ENCODE measurements at places on chromosomes 7 and 10.

GRCh38 chr7:100519580-100519979 is 19.4 kb upstream of the AGFG2 start:
- no peak for DNase-seq

GRCh38 chr7:44217852-44218402 is 17.1 kb downstream of the YKT6 start:
- no peak for DNase-seq

GRCh38 chr10:2471811-2472210 is 595.5 kb upstream of the PFKP start:
- no peak for DNase-seq

GRCh38 chr7:96354881-96355280 is 33.0 kb upstream of the SLC25A13 start:
- no peak for DNase-seq

GRCh38 chr7:99366646-99367045 is 7.9 kb upstream of the ARPC1B start:
- DNase-seq = no peak

DNA sequence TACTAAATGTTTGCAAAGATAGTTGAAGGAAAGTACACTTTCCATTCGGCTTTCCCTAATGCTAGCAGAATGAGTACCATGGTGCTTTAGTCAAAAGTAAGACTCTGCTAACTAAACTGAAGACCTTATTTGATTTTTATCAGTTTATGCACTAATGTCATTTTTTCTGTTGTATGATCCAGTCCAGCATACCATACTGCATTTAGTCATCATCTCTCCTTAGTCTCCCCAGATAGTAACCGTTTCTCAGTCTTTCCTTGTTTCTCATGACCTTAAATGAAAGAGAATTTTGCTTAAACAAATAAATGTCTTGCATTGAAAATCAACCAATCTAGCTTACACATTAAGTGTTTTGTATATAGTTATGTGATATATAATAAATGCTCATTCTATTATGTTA is 529.5 kb upstream of the SEMA3D start:
- no peak for DNase-seq

- DNase-seq = no peak
Observed at GRCh38 chr7:32215697-32216096, 145.5 kb upstream of the PDE1C start.

DNA sequence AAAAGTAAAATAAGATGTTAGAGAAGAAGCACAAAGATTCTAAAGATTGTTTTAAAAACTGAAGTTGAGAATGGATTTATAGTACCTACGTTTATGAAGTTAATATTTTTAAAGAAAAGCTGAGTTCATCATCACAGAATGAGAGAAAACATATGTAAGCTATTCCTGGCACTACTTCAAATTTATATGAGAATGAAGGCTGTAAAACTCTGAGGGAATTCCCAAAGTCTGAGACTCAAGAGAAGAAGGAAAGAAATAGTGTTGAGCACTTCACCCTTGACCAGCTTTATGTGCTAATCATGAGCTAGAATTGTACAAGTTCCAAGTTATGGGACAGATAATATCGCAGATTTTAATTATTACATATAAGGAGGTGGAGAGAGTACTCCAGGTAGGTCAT is 323.7 kb upstream of the GNAI1 start:
- no peak for DNase-seq

- no peak for DNase-seq
Observed at GRCh38 chr10:43658227-43658626, 9.5 kb upstream of the ZNF32 start.

GRCh38 chr10:117991701-117992100 is 55.0 kb downstream of the RAB11FIP2 start:
- no peak for DNase-seq

GRCh38 chr7:4260867-4261600 is 421.1 kb upstream of the FOXK1 start:
- DNase-seq = no peak

DNA sequence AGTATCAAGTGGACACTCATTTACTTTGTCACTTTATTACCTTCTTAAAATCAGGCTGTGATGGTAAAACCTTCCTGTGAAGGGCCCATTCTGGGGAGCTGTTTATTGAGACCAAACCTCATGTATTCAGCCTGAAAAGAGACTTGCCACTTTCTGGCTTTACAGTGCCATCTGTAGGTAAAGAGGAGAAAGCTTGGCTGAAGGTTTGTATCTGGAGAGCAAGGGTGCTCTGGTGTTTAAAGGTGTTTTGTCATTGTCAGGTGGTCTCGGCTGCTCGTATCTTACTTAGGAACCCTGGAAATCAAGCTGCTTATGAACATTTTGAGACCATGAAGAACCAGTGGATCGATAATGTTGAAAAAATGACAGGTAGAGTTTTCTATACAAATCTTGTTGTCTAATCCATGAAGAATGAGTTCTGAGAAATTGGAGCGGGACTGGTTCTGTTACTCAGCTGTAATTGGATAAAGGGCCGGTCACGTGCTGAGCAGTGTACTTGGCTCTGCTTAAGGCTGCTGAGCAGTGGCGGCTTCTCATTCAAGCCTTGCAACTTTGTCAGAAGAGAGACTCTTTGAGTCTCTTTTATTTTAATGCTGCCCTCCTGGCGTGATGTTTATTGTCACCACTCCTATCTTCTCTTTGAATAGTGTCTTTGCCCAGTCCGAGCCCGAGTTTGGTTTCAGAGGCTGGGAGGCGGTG is 46.9 kb downstream of the AP3M1 start:
- DNase-seq = no peak

DNA sequence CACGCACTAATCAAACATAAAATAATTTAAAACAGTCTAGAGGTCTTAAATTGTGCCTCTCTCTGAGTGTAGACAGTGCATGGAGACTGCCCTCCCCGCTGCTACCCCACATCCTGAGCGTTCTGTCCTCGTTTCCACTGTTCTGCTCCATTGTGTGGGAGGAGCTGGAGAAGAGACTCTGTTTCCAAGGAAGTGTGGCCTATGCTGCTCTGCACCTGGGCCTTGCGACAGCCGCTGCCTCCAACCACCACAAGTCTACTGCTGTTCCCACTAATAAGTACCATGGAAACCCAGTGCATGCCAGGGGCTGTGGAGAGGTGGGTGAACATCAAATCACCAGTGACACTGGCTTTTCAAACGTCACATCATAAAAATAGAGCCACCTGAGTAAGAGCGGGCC is 19.6 kb downstream of the NRG3 start:
- DNase-seq = no peak

GRCh38 chr10:132745511-132745910 is 40.4 kb downstream of the NKX6-2 start:
- DNase-seq = no peak

DNA sequence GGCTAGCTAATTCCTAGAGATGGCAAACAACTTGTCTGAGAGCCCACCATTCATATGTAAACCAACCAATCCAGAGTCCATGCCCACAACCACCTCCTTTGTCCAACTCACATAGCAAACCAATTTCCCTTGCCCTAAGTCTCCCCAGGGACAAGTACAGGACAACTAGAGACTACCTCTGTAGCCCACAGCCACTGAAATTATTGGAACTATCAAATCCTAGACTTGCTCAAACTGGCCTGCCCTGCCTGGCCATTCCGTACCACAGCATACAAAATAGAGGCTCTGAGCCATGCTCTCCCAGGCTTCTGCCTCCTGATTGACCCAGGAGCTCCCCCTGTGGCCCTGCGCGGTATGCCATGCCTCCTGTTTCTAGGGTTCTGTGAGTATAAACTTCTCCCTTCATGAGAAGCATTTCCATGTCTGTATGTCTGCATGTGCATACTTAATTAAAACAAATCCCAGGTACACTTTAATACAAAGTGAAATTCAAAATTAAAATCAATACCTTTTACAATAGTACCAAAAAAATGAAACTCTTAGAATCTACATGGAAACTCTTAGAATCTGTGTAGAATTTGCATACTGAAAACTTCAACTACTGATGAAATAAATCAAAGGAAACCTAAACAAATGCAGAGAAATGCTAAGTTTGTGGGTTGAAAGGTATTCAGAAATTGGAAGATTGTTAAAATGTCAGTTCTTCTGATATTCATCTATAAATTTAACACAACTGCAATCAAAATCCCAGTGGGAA is 4.0 kb upstream of the HECW1 start:
- DNase-seq = no peak

- no peak for DNase-seq
Observed at GRCh38 chr7:124462249-124462648, 303.3 kb downstream of the GPR37 start.

DNA sequence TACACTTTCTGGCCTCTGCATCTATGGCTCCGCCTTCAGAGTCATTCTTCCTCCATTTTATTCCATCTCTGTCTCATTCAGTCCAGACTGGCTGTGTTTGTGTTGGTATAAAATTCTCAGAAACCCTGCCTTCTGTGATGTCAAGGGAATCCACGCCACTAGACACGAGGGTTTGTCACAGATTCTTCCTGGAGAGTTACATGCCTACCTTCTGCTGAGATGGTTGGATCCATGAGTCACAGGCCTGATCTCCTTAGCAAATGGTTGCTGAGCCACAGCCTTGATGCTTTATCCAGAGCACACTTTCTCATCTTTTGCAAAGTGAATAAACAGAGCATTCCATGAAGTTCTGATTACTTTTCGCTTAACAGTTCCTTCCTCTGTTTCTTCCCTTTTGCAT is 35.9 kb upstream of the TSPAN33 start:
- no peak for DNase-seq
